NCI-H2081 (cell line): ENCODE measurements at places on chromosomes 2 and 18.

DNA sequence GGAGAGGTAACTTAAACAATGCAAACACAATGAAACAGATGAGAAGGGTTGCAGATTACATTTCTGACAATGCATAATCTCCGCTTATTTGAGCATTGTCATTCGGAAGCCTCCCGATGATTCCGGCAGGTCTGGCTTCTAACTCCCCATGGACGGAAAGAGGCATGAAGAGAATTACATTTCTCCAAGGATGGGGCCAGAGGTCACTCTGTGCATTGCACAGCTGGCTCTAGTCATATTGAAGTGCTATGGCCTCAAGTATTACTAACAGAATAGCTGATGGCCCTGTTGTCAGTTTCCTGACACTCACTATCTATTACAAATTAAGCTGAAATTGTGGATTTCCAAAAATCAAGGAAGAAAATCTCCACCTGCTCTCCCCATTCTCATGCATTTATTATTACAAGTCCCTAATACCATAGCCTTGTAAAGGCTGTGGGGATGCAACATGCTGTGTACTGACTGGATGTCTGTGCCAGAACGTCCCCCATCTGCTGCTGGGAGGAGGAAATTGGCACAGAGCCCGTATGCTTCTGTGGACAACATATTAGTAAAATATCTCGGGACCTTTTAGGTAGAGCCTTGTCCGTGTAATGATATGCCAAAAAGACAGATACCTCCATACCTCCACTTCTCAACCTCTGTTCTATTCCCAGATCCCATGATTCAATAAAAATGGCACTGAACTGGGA is 168.1 kb downstream of the SETBP1 start:
- DNase-seq: peak; percentile 63

GRCh38 chr2:71880846-71881610 is 266.6 kb downstream of the CYP26B1 start:
- no peak for DNase-seq

- no peak for DNase-seq
Observed at GRCh38 chr2:102498414-102498813, 25.4 kb downstream of the SLC9A4 start.

DNA sequence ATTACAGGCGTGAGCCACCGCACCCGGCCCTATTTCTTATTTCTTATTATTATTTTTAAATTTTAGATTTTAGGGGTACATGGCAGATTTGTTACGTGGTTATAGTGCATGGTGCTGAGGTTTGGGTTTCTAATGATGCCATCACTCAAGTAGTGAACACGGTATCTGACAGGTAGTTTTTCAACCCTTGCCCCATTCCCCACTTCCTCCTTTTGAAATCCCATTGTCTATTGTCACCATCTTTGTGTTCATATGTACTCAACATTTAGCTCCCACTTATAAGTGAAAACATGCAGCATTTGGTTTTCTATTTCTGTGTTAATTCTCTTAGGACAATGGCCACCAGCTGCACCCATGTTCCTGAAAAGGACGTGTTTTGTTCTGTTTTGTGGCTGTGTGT is 39.5 kb downstream of the TGIF1 start:
- no peak for DNase-seq

- no peak for DNase-seq
Observed at GRCh38 chr2:1248187-1248586, 165.1 kb upstream of the TPO start.

DNA sequence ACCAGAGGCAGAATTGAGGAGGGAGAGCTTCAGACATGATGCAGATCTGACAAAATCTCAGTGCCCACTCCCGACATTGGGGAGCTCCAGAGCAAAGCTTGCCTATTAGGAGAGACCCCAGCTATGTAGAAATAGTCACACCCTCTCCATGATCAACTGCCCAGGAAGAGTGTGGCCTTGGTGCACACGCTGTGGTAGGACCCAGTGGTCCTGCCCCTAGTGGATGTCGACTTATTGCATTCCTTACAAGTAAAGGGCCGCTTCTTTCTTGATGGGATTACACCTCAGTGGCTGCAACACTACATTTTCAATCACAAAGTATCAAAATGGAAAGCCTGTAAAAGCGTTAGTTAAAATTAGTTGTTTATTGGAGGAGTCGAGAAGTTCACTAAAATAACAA is 64.2 kb downstream of the VRK2 start:
- no peak for DNase-seq

- no peak for DNase-seq
Observed at GRCh38 chr2:7694076-7694985, 777.1 kb downstream of the RNF144A start.

DNA sequence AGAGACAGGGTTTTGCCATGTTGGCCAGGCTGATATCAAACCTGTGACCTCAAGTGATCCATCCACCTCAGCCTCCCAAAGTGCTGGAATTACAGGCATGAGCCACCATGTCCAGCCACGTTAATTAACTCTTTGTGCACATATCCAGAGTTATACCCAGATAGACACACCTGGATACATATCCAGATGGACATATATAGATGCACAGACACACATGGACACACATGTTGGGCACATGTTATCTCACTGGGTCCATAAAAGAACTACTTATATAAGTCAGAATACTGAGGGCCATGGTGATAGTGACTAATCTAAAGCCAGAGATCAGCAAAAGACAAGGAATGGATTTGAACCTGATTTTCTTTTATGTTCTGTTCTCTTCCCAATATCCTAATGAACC is 158.6 kb downstream of the IRS1 start:
- no peak for DNase-seq

- no peak for DNase-seq
Observed at GRCh38 chr2:48504647-48505327, 25.2 kb upstream of the STON1 start.

- DNase-seq: no peak
Observed at GRCh38 chr2:232488097-232488711, 570 bp upstream of the ECEL1 start.

DNA sequence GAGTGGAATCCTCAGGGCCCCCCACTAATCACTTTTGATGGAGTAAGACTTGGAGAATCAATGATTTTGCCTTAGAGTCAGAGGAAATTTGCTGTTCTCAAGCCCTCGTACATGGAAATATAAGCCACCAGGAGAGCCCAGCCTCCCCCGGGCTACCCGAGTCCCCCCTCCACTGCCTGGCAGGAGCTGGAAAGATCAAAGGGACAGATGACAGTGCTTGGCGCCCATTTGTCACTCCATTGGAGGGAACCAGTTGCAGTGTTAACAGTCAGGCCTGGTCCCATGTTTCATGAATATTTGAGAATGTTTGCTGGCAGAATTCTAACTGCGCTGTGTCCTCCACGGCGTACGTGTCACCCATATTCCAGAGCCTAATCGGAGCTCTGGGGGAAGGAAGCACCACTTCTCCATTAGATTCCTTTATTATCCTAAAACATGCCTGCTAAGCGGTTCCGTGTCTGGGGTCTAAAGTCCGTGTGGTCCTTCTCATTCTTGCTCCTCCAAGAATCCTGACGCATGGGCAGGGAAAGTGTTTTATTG is 202.4 kb downstream of the KLHL29 start:
- peak; percentile 23 for DNase-seq

GRCh38 chr18:42822711-42823110 is 292.8 kb downstream of the RIT2 start:
- DNase-seq: no peak

GRCh38 chr2:85330839-85331636 is 3.2 kb upstream of the TGOLN2 start:
- DNase-seq: no peak

DNA sequence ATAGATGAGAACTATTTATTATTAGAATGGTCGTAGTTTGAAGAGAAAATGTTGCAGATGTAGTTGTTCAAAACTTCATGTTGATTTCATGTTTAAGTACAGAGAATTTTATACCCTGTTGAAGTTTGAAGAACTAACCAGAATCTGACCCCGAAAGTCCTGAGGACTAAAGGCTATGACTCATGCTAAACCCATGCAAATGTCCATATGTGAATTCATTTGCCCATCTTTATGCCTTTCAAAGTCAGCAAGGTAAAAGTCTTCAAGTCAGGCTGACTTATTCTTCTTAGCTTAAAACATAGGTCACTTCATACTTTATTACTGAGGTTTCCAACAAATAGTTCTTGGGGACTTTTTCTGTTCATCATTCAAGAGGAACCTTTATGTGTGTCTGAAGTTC is 185.5 kb downstream of the CCDC85A start:
- DNase-seq: no peak

- DNase-seq: no peak
Observed at GRCh38 chr2:35447215-35447614, 908.4 kb upstream of the CRIM1 start.

DNA sequence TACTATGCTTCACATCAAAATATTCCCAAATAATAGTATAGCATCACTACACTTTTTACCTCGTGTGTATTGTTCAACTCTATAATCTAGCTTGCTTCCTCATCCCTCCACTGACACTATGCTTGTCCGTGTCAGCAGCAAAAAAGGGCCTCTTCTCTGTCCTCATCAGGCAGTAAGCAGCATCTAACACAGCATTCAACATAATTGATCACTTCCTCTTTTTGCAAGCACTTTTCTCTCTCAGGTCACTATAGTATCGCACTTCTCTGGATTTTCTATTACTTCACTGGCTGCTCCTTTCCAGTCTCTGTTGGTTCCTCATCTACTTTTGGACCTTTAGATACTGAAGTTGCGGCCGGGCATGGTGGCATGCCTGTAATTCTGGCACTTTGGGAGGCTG is 64.9 kb upstream of the ZSWIM2 start:
- DNase-seq: no peak

DNA sequence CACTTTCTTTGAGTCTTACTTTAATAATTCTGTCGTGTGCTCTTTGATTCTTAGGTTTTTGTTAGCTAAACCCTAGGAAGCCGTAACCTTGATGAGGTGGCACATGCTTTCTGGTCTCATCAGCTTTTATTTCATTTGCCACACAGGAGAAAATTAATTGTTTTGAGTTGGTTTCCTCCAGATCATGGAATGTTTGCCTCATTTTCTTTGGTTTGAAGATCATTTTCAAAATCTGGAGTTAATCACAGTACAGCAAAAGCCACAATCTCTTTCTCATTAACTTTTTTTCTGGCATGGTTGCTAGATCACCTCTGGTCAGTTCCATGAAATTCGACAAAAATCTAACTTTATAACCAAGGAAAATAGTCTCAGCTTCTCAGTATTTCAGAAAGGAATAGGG is 182.9 kb downstream of the MYO1B start:
- DNase-seq: no peak

DNA sequence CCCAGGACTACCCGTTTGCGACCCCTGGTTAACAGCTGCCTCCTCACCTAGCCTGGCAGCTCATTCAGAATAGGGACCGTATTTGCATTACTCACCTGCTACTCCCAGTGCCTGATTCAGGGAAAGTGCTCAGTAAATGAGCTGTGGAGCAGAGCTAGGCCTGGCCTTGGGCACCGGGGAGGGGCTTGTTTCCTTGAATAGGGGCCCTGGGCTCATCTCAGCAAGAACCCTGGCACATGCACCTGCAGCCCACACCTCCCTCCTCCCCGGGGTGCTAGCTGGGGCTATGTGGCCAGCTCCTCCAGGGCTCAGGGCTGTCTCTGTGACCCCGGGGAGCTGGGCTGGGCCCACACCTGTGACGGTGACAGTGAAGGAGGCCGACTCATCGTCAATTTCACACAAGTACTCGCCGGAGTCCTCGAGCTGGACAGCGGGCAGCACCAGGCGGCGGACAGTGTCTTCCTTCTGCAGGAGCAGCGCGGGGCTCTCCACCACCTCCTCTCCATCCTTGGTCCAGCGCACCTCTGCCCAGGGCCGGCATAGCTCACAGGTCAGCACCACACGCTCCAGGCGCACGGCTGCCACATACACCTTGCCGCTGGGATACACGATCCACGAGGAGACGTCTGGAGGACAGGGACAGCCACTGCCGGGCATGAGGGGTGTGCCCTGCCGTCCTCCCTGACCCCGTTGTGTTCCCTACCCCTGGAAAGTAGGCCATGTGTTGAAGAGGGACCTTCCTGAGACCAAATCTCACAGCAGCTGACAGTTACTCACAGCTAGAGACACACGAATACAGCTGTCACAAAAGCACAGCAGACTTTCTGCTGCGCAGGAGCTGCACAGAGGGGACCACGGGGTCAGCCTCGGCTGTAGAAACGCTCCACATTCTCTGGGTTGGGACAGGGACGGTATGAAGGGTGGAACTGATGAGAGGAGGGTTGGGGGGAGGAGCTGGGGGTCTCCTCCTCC is 9.0 kb downstream of the OBSL1 start:
- DNase-seq: no peak

DNA sequence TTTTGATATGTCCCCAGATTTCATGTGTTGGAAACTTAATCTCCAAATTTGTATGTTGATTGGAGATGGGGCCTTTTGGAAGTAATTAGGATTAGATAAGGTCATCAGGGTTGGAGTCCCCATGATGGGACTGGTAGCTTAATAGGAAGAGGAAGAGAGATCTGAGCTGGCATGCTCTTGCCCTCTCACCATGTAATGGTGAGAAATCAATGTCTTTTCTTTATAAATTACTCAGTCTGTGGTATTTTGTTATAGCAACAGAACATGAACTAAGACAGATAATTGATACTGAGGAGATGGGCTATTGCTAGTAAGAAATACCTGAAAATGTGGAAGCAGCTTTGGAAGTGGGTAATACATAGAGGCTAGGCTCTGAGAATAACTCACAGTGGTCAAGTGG is 48.0 kb downstream of the CDC42EP3 start:
- no peak for DNase-seq

DNA sequence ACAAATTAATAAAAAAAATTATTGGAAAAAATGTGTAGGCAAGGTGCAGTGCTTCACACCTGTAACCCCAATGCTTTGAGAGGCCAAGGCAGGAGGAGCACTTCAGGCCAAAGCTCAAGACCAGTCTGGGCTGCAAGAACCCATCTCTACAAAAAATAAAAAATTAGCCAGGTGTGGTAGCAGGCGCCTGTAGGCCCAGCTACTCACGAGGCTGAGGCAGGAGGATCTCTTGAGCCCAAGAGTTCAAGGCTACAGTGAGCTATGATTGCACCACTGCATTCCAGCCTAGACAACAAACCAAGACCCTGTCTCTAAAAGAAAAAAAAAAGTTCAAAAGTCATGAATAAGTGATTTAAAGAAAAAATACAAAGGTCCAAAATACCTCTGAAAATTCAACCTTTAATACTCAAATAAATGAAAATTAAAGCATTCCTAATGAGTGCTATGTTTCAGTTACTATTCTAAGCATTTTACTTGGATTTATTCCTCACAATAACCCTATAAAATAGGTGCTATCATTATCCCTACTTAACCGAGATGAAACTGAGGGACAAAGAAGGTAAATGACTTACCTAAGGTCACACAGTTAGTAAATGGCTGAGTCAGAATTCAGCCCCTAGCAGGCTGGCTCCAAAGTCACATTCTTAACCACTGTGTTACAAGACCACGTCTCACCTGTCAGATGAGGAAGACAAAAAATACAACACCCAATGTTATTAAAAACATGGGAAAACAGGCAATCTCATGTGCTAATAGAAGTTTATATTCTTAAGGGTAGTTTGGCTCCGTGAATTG is 36.4 kb upstream of the PCBP1 start:
- DNase-seq: no peak

GRCh38 chr2:23381084-23381483 is 3.9 kb upstream of the KLHL29 start:
- DNase-seq: peak; percentile 91

GRCh38 chr18:56139792-56140254 is 498.6 kb downstream of the TXNL1 start:
- DNase-seq: no peak

GRCh38 chr2:171475979-171476378 is 42.0 kb downstream of the DCAF17 start:
- DNase-seq: no peak

- DNase-seq: no peak
Observed at GRCh38 chr2:206572725-206573124, 69.6 kb upstream of the FAM237A start.
